ENCODE measurements at places on chromosomes 16 and 17.

DNA sequence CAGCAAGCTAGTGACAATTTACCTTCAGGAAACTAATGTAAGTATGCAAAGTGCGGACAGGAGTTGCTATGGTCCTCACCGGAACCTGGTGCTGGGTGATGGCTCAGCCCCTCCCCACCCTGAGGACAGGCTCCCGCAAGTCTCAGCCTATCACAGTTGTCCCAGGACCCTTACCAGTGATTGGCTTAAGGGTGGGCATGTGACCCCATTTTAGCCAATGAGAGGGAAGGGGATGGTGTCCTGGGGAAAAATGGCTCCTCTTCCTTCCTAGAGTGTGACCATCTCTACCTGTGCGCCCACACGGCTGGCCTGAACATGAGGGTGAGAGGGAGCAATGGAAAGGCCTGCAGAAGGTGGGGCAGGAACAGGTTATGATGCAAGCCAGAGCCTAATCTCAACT lies 80.4 kb downstream of the C16orf78 start:
- DNase-seq, result no peak

DNA sequence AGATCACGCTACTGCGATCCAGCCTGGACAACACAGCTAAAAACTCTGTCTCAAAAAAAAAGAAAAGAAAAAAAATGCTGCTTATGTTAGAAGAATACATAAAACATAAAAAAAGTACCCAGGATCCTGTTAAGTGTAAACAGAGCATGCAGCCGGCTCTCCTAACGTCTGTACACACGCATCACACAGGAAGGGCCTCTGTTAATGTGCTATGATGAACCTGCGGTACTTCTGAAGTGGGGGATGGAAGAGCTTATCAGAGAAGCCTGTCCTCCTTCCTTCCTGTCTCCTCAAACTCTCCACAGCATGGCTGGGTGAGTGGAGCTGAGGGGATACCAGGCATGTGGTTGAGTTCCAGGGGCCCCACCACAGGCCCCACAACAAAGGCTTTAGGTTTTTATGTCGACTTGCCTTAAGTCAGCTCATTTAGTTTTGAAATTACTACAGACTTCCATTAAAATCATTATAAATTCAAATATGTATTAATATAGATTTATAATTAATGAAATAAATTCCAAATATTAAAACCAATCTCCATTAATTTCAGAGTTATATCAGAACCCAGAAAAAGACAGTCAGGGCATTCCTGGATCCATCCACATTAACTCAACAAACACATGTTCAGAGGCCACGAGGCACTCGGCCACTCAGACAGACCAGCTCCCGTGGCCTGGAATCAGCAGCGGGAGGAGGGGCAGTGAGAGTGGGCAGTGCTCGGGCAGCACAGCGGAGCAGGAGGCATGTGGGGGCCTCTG lies 11.7 kb downstream of the CCDC57 start:
- DNase-seq, result peak; percentile 51

GRCh38 chr16:52436339-52437276 lies 110.3 kb downstream of the TOX3 start:
- no peak for DNase-seq

- DNase-seq, result no peak
Measured at GRCh38 chr17:14772776-14773175, 471.9 kb downstream of the HS3ST3B1 start.

GRCh38 chr16:84144209-84144858 lies 643 bp downstream of the HSDL1 start:
- peak; percentile 50 for DNase-seq

DNA sequence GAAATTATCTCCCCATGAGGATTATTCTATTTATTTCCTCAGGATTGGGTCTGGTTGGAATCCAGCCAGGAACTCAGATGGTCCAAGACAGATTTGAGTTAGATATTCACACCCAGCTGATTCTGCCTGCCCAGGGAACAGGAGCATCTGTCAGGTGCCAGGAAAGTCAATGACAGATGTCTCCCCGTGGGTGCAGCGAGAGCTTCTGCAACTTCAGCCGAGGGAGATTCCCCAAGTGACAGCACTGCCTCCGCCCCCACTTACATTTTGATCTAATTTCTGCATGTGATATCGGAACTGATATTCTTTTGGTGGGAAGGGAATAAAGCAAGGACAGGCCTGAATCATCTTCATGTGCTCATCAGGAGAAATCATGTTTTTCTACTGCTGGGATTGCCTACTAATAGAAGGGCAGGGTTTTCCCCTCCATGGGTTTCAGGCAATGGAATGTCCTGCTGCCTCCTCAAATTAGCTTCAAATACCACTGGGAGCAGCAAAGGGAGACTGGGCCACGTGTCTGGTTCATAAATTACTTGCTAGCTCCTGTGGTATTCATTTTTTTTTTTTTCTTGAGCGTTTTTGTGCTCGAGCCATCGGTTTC lies 15.7 kb upstream of the DHX8 start:
- no peak for DNase-seq

DNA sequence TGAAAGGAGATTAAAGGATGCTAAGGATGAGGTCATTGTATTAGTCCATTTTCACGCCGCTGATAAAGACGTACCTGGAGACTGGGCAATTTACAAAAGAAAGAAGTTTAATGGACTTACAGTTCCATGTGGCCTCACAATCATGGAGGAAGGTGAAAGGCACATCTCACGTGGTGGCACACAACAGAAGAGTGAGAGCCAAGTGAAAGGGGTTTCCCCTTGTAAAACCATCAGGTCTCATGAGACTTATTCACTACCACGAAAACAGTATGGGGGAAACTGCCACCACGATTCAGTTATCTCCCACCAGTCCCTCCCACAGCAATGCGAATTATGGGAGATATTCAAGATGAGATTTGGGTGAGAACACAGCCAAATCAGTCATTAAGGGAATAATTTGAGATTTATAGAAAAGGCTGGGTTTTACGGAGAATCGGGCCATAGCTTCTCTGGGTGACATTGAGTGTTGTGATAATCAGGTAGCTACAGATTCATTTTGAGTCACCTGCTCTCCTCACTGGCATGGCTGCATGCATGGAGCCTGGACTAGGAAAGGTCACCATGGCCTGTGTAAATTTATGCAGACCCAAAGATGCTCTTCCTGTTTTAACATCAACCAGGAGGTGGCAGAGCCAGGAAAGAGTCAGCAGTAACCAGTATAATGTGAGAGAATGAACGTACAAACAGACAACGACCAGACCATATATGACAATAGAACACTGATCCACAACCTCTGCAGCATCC lies 40.5 kb upstream of the DYNLRB2 start:
- DNase-seq, result no peak

- DNase-seq, result peak; percentile 92
Measured at GRCh38 chr16:67968400-67969253, at the start of gene SLC12A4. Gene SLC12A4, minus strand, starts transcription at chr16:67968637. Its CDS starts 84 bp downstream, at chr16:67968553.

DNA sequence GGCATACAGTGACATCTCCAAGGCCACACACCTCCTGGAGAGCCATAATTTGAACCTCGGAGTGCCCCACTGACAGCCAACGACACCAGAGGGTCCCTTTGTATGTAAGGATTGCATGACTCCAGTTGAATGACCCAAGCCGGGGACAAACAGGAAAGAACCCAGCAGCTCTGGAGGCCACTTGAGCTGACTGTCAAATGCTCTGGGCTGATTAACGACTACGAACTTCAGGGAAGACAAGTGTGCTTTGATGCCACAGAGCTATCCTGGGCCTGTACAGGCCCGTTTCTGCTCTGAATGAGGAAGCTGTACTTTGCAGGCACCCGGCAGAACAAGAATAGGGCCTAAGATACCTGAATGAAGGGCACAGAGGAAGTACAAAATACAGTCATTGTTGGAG lies 404.6 kb downstream of the SLC39A11 start:
- no peak for DNase-seq

DNA sequence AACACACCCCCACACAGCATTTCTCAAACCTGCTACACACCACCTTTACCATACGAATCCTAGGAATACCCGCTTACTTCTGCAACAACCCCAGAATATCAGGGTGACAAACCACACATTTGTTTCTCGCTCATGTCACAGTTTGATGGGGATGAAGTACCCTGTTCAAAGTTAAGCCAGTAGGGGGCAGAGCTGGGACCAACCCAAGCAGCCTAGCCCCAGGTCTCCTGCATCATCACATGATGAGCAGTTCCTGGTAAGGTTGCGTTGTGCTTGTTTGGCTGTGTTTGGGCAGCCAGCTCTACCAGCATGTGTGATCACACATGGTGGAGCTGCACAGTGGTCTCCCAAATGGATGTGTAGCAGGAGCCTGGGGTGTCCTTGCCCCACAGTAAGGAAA lies 103.6 kb upstream of the C16orf82 start:
- DNase-seq, result peak; percentile 2

DNA sequence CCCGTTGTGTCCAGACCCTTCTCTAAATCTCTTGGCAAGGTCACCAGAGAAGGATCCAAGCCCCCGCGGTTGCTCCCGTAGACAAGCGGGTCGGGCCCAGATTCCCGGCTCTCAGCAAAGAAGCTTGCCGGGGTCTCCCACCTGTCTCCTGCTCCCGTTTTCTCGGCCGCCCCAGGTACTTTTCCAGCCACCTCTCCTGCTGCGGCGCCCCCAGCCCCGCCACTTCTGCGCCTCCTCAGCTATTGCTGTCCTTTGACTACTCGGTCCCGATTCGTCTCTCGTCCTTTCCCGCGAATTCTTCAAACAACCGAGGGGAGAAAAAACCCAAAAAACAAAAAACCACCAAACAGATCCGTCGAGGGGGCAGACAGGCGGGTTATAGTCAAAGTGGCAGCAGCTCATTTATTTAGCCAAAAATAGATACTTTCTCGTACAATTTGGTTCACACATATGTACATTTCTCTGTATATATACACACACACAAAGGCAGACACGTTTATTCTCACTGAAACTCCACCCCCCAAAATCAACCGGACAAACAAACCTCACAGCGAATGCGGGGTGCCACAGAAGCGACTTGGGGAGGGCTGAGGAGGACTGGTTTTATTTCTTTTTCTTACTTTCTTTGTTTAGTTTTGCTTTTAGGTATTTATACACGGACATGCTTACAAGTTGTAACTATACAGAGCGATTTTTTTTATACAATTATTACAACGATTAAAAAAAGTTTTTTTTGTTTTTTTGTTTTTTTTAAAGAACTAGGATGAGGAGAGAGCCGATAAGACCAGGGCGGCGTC lies 3.5 kb downstream of the IRX3 start:
- DNase-seq, result no peak

DNA sequence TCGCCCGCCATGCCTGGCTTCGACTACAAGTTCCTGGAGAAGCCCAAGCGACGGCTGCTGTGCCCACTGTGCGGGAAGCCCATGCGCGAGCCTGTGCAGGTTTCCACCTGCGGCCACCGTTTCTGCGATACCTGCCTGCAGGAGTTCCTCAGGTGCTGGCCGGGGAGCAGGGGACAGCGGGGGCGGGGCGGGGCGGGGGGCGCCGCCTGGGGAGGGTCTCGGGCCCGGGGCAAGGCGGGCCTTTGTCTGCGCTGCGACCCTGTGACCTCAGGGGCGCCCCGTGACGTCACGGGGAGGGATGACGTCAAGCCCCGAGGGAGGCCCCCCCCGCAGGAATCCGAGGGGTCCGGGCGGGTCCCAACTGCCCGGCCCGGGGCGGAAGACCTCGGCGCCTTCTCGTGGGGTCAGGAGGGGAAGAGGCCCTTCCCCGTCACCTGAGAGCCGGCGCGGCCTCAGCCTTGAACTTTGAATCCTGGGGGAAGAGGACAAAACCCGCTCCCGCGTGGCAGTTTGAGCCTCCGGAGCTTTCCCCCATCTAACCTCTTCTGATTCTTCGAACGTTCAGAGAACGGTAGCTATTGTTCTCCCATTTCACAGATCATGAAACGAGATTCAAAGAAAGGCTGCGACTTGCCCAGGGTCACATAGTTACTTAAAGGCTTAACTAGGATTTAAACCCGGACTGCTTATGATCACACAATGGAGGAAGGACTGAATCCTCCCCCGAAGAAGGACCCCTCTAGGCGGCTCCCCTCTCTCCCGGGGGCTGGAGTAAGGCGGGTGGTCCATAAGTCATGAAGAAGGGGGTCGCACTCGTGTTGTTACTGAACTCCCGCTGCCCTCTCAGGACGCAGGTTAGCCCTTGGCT lies 527 bp downstream of the TRAF4 start:
- DNase-seq, result peak; percentile 77

DNA sequence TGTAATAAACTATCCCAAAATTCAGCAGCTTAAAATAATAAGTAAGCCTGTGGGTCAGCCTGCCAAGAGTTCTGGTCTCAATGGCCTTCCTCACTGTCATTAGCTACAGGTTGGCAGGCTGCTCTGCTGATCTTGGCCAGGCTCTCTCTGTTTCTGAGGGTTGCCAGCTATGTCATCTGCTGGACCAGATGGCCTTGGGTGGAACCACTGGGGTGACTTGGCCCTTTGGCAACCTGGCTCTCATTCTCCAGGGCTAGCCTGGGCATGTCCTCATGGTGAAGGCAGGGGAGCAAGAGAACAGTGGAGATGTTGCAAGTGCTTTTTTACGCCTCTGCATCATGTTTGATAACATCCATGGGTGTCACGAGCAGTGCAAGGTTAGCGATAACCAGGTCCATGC lies 13.9 kb downstream of the ITGAM start:
- DNase-seq, result no peak

GRCh38 chr17:1183171-1183873 lies 3.5 kb upstream of the ABR start:
- no peak for DNase-seq

DNA sequence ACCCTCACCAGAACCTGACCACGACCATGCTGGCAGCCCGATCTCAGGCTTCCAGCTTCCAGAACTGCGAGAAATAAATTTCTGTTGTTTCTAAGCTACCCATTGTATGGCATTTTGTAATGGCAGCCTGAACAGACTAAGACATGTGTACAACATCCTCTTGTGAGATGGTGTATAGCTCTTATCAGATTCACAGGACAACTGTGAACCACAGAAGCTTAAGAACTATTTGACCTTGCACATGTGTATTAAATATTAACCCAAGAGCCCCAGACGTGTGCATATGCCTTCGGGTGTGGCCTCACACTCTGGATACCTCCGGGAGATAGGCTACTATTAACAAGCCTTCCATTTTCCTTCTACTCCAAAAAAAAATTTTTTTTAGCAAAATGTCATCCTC lies 248.9 kb downstream of the SLC39A11 start:
- no peak for DNase-seq

DNA sequence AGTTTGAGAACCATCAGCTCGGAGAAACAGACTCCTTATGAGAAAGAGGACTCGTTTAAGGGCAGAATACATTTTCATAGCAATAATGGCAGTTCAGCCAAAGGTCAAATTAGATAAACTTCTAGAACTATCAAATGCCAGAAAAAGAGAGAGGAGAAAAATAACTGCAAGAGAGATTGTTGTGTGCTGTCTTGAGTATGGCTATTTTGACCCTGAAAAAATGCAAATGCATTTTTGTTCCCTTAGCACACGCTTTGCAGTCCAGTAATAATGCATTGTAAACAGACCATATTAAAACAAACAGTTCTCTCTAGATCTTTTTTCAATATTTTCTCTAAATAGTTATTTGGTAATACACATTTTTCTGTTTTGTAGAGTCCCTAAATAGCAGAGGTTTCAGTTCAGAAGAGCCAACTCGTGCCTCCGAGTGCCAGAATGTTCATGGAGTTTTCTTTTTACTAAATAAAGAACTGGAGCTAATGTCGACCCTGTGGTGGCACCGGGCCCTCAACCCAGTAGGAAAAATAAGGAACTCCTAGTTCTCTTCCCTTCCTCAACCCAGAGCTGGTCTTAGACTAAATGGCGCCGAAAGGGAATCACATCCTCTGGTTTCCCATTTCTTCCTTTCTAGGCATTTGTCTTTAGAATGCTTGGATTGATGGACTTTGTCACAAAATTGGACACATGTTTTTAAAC lies 298.0 kb downstream of the MAP2K4 start:
- DNase-seq, result no peak
